ENCODE measurements at places on chromosomes 16 and 17.

DNA sequence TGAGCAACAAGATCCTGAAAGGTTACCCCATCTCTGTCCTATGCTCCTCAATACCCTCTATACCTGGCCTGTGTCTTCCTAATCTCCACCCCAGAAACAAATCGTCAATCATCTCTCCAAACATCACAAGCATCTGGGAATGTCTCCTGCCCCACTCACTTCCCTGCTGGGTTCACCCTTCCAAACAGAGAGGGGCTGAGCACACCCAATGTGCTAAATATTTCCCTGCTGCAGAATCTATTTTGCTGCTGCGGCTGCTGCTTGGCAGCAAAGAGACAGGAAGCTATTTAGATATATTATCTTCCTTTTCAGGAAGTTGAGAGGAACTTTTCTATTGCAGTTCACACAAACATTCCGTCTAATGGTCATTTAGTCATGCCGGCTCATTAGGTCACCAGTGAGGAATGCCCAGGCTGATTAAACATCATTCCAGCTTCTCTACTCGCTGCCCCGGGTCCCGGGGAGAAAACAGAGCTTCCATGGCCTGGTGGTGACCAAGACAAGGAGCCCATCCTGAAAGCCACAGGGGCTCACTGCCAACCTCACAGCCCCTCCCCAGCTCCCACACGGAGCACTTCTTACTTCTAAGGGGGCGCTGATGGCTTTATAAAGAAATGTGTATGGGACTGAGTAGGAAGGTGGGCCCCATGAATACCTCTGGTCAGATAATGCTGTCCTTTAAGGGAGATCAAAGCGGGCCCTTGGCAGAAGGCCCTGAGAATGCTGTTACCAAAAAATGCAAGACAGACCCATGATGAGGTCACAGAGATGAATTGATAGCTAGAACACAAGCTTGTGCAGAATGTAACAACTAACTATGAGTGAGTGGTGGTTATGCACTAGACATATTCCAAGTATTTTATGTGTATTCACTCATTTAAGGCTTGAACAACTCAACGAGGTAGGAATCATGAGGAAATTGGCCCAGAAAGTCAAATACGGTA lies 218.3 kb downstream of the SOX9 start:
- DNase-seq = no peak

DNA sequence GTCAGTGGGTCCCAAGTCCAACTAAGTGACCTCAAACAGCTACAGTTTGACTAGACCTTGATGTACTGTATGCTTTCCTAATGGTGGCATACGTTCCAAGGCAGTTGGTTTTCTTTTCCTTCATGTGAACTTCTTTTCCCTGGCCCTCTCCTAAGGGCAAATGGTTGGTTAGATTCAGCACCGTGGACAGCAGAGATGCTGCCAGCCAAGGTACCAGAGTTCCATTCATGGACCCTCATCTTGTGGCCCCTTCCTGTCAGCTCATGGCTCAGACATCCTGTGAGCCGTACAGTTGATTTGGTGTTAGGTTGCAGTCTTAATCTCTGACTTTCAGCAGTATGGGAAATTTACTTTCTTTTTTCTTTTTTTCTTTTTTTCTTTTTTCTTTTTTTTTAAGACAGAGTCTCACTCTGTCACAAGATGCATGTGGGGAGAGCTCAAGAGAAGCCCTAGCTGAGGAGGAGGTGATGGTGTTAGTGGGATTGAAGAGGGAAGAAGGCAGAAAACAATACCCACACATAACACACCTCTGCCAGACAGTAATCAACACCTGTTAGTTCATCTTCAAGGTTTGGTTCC lies 122.4 kb downstream of the USP31 start:
- no peak for DNase-seq

GRCh38 chr17:42908872-42909700 lies 8.5 kb downstream of the G6PC1 start:
- no peak for DNase-seq

GRCh38 chr16:81463296-81463890 lies 18.8 kb downstream of the CMIP start:
- no peak for DNase-seq

DNA sequence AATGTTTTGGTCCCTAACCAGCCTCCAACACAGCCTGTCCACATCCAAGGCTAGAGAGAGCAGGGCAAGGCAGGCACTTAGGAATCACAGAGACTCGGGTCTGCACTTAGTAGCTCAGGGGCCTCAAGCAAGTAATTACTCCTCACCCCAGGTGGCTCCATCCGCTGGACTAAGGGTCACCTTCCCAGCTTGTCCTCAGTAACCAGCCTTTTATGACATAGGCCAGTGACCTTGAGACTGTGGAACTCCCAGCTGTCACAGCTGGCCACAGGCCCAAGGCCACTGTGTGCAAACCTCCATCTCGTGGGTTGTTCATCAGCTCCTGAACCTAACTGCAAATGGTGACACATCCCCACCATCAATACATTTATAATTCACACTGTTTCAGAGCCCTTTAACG lies 68.6 kb downstream of the CDYL2 start:
- DNase-seq = no peak

- DNase-seq = no peak
Measured at GRCh38 chr16:84226026-84226425, 13.8 kb downstream of the KCNG4 start.

- no peak for DNase-seq
Measured at GRCh38 chr17:17568772-17569195, 22.7 kb downstream of the PEMT start.

DNA sequence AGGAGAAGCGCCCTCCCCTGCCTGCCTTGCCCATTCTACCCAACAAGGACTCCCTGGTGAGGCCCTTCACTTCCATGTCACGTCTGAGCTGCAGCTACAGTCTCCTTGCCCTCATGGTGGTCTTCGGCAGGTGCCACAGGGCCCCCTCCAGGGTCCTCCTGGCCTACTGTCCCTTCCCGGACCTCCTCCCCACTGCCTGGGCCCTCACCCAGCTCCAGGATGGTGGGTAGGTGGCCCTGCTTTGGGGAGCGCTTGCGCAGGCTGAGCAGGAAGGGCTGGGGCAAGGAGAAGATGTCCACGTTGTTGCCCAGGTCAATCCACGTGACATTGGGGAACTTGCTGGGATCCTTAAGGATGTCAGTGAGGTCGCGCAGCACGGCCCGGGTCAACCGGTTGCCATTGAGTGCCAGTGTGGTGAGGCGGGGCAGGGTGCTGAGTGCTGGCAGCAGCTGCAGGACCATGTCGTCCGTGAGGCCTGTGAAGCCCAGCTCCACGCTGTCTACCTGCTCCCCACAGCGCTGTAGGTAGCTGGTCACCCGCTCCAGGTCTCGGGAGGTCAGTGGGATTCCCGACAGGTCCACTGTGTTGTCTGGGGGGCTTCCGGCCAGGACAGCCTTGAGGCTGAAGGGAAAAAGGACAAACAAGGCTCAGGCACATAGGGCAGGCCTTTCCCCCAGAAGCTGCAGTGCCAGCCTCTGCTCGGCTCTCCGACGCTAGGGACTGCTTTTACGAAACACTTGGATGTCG lies 28.3 kb downstream of the TRPV2 start:
- no peak for DNase-seq

GRCh38 chr16:57621521-57622271 lies 6.7 kb upstream of the ADGRG1 start:
- no peak for DNase-seq

- no peak for DNase-seq
Measured at GRCh38 chr17:78940708-78941107, 15.5 kb upstream of the TIMP2 start.

DNA sequence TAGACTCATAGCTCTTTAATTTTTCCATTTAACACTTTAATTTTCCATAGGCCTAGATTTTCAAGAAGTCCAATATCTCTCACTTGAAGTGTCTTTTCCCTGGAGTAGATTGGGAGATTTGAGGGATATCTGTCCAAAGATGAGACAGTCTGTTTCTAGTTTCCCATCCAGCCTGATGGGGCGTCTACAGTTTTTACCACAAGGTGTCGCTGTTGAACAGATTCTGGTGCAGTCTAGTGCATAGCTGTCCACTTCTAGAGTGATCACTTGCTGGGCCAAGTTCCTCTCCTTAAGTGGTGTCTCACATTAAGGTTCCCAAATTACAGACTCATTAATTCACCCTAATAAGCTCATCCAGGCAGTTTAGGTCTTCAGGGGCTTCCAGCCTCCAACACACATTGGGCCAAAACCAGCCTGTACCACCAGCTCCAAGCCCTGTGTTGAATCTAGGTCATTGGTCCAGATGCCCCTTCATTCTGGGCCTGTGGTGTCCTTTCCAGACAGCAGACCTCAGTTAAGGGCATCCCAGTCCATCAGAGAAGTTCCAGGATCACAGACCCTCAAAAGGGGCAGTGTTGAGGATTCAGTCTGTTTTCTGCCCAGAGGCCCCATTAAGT lies 9.4 kb downstream of the SNX20 start:
- DNase-seq = no peak

DNA sequence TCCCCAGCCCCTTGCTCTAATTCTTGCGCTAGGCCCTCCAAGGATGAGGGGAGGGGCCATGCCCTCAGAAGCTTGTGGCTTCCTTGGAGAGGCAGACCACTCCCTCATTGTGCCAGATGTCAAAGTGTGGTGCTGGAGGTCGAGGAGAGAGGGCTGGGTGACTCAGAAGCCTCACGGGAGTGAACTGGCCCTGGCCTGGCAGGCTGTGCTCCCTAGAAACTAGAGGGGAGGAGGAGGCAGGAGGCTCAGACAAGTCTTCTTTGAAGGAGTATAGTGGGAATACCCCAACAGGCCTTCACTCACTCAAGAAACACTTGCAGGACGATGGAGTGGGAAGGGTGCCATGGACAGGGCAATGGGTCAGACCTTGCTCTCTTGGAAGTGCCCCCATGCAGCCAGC lies 18.5 kb downstream of the ANKRD40 start:
- no peak for DNase-seq

- no peak for DNase-seq
Measured at GRCh38 chr16:52572656-52573055, 25.7 kb upstream of the TOX3 start.

GRCh38 chr17:12990041-12990808 lies 27.6 kb downstream of the ELAC2 start:
- DNase-seq = no peak

- DNase-seq = no peak
Measured at GRCh38 chr16:12377497-12377896, 401.0 kb downstream of the SNX29 start.

DNA sequence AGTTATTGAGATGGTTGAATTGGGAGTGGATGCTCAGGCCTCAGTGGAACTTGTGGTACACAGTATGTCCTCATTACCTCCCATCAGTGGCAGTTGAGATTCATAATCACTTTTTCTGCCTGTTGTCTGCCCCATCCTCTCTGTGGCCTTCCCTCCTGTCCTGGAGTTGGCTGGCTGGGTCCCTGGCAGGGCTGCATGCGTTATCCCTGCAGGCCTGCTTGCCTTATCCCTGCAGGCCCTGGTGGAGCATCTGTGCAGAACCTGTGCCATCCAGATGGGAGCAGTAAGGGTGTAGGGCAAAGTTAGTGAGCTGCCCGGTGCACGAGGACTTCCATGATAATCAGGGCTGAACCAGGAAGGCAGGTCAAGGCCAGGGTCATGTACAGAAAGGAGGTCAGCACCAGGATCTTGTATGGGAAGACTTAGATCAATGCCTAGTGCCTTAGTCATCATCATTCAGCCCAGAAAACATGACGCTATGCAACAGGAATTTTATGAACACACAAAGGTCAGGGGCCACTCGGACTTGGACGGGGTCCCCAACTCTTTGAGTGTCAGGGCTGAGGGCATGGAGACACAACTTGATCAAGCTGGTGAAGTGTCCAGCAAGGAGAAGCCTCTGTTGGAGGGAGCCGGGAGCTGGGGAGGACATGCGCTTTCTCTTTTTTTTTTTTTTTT lies 47.2 kb downstream of the ABCC1 start:
- no peak for DNase-seq

GRCh38 chr16:74438492-74438979 lies 17.3 kb upstream of the CLEC18B start:
- no peak for DNase-seq

DNA sequence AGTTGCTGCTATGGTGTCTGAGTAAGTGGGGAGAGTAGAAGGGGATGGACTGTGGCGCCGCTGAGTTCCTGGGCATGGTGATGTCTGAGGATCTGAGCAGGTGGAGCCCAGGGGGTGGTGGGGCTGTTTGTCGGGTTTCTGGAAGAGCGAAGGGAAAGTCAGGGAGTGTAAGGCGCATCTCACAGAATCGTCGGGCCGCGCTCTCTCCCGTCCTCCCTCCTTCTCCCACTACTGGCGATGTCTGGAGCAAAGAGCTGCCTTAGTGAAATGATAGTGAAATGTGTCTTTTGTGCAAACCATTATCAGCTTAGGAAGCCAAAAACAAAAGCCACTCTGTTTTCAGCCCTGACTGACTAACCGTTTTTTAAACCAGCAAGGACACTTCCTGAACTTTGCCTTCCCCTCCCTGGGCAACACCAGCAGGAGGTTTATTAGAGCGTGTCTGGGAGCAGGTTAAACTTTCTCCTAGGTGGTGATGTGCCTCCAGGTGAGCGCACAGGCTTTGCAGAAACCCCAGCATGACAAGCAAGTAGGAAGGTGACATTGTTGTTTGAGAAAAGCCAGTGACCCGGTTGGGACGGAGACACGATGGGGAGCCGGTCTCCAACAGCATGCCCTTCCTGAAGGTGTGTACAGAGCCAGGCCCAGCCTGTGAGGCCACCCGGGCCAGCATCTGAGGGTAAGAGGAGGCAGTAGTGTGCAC lies 49.1 kb downstream of the RAB11FIP3 start:
- no peak for DNase-seq

DNA sequence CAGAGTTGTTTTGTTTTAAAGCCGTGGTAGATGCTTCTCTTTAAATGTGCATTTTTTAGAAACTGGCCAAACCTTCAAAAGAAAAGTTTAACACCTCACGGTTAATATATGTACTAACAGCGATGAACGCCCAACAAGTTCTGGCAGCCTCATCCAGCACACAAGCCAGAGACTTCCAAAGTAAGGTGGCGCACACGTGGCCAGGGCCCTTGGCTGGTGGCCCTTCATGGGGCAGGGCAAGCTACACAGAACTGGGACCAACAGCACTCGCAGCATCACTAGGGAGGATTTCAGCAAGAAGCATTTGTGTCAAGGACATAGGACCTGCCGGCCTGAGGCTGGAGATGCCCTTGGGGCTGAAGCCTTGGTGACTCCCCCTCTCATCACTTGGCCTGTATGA lies 23.4 kb downstream of the CYB5D2 start:
- no peak for DNase-seq
